ENCODE measurements at places on chromosomes 2 and 18. TPM values are rescaled to one million over a fixed set of nuclear protein-coding genes. Genes with fewer than 3 reads are reported as not detected.
A peak's percentile ranks its signal among the peaks of the same experiment; 100 is the strongest.

- no peak for DNase-seq
These were observed 47.1 kb upstream of the IGFBP5 start for GRCh38 chr2:216742411-216742810.

DNA sequence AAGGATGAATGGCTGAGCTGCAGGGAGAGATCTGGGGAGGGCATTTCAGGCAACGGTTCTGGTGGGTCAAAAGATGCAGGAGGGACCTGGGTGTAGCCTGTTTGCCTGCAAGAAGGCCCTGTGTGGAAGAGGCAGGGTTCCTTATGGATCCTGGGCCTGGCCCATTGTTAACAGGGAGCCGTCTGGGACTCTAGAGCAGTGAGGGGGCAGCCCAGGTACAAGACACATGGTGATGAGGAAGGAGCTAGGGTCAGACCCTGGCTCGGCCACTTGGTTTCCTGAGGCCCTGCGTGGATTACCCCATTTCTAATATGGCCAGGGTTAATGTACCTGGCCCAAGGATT, 124.9 kb downstream of the GLI2 start:
- no peak for DNase-seq

GRCh38 chr2:108404784-108405397, 27.1 kb downstream of the SULT1C4 start:
- no peak for DNase-seq

DNA sequence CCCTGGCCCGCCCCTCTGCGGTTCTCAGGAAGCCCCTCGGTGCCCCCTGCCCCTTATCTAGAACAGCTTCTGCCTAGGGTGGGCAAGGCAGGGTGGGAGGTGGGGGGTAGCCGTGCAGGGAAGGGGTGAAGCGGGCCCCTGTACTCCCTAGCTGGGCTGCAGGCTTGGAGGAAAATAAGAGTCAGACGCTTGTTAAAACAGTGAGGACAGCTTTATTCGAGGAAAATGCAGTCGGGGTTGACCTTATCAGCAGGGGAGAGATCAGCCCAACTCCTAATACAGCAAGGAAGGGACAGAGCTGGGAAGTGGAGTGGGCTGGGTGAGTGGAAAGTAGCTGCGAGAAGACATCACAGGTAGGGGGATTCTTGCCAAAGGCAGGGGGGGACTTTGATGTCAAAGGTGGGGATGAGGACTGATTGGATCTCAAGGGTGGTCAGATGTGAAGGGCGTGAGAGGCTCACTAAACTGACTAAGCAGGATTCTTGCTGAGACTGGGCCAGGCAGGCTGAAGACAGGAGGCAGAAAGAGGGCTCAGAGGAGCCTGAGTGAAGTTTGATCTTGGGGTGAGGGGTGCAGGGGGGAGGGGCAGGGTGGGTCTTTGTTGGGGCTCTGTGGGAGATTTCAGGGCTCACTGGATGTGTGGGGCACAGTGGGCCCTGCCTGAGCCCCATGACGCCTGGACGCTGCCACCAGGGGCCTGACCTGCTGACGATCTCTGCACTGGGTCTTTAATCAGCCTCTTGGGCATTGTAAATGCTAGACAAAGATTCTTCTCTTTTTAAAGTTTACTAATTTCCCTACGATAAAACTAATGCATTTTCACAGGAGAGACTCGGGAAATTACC, 29.9 kb downstream of the HPCAL1 start:
- peak; percentile 76 for DNase-seq

GRCh38 chr18:62335494-62335893, 10.4 kb downstream of the TNFRSF11A start:
- no peak for DNase-seq

DNA sequence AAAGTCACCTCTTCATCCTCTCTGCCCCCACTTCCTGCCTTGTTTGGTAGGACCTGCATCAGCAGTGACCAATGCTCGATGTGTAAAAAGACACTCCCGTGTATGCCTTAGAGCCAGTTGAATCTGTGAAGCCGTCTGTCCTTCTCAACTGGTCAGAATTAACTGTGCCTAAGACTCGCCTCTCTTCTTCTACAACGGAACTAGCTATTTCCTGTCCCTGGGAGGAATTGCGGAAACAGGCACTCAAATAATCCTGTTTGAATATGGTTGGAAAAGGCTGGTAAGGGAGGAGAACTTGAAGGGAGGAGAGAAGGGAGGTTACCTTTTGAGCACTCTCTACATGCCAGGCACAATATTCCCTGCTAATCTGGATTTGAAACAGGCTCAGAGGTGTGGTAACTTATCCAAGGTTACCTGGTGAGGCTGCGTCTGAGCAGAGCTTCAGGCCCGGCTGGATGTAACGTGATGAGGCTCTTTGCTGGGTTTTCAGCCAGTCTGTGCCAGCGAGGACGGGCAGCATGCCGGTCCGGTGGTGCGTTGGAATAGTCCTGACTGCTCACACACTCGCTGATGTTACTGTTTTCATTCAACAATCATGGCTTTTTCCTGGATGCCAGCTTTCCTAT, 127.0 kb downstream of the FAM168B start:
- DNase-seq, result no peak

GRCh38 chr2:239399433-239399920, 1.3 kb downstream of the HDAC4 start:
- DNase-seq, result peak; percentile 45

GRCh38 chr2:1265454-1265853, 147.8 kb upstream of the TPO start:
- DNase-seq, result no peak

DNA sequence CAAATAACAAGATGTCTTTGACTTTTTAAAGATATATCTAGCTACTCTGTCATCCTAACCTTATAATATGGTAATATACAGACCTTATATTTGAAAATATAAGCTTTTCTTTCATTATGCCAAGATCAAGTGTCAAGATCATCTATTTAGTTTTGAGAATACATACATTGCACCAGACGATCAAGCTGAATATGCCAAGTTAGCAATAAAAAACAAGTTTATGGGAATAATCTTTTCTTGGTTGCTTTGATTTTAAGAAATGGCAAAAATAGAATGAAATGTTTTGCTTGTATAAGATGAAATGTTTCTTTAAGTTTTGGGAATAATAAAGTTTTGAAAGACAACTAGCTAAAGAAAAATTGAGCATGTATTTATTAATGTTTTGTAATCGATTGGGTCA, 163.8 kb downstream of the DPP4 start:
- DNase-seq, result no peak

DNA sequence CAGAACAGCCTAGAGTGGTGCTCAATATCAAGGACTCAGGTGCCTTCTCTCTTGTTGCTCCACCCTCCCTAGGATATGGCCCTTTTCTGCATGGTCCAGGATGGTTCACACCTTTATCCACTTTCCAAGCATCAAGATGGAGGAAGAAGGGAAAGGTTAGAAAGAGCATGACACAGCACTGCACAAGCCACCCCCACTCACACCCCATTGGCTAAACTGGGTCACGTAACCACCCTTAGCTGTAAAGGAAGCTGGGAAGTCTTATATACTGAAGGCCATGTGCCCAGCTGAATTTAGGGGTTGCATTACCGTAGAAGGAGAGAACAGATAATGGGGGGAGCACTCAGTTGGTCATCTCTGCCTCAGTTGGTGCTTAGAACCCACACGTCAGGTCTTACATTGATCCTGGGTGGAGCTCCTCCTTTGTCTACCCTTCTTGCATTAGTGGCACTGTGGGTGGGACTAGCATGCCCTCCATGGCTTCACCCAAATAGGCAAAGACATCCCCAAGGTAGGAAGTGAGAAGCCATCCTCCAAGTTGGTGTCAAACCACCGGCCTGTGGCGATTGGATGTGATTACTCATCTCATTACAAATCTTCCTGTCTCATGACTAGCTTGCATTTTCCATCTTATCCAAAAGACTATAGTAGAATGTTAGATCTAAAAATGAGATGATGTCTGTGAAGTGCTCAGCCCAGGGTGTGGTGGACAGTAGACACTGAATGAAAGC, 248.5 kb downstream of the HAUS1 start:
- DNase-seq, result no peak

DNA sequence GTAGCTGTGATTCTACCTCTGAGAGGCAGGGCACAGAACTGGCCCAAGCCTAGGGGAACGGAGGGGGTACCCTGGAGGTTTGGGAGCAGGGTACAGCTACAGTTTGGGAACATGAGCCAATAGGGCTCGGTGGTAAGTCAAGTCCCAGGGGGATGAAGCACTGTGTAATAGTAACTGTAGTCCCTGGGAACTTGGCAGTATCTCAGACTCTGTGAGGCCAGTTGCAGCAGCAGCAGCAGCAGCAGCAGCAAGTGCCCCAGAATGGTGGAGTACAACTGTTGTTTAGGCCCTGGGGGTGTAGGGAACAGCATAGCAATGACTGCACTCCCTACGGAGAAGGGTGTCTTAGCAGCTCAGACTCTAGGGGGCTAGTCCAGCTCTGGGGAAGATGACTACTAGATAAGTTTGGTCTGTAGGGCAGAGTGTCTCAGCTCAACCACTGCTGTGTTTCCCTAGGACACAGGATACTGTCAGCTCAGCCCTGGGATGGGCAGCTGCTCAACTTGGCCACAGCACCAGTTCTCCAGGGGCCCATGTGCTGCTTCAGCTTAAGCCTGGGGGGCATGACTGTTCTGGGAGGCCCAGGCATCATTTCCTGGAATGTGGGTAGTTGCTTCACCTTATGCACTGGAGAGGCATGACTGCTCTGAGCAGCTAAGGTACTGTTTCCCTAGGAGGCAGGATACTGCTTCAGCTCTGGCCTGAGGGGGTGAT, 20.5 kb downstream of the CARF start:
- DNase-seq, result no peak

DNA sequence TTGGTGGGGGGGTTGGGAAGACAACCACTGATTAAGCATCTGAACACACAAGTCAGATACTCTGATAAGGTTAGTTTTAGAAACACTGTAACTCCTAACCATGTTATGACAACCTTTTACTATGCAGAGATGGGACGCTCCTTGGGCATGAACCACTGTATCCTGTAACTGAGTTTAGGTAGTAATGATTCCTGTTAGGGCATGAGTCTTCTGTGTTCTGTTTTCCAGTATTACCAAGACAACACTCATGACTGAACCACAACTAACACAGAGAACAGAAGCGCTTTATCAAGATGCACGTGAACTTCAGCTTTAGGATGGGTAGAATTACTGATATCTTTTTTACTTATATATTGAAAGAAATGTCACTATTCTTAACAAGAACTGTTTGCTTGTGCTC, 14.1 kb upstream of the CREB1 start:
- no peak for DNase-seq

DNA sequence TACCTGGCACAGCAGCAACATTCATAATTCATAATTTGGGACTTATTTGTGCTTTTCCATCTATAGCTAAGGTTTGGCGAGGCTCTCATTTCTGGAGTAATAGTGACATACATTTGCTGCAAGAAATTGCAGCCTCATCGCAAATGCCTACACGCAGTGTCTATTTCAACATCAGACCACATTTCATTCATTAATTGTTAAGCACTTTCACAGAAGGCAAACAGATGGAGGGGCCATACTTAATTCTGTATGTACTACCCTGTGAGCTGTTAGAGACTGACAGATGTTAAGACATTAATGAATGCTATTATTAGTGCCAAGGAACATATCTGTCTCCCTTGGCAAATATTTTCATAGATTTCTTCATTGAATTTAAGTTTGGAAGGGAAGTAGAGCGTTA, 125.7 kb downstream of the UXS1 start:
- no peak for DNase-seq

DNA sequence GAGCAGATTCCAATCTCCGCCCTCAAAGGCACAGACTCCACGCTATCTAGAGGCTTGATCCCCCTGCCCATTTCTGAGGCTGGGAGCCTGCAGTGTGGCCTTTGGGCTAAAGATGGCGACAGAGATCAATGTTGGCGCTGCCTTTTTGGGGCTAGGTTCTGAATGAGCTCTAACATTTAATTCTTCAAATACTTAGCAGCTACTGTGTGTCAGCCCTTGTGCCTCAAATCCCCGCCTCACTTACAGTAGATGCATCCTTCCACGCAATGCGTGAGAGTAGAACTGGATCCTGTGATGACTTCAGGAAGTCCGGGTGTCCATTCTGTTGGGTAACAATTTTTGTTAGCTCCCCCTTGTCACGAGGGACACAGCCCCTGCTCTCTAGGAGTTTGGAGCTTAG, 12.4 kb downstream of the IL1F10 start:
- peak; percentile 11 for DNase-seq

DNA sequence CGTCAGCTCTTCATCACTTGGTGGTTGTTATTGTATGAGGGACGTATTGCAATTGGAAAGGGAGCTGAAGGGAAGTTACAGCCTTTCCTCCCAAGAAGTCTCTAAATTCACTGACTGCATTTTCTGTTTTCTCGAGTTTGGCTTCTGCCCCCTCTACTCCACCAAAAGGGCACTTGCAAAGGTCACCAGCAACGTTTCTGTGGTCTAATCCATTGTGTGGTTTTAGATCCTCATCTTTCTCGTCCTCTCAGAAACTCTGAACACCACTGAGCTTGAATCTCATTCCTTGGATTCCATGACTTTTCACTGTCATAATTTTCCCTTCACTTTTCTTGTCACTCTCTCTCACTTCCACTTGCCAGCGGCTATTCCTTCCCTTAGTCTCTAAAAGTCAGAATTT, 308.0 kb downstream of the AFF3 start:
- no peak for DNase-seq

GRCh38 chr2:56268856-56269255, 85.1 kb downstream of the CCDC85A start:
- DNase-seq, result no peak

DNA sequence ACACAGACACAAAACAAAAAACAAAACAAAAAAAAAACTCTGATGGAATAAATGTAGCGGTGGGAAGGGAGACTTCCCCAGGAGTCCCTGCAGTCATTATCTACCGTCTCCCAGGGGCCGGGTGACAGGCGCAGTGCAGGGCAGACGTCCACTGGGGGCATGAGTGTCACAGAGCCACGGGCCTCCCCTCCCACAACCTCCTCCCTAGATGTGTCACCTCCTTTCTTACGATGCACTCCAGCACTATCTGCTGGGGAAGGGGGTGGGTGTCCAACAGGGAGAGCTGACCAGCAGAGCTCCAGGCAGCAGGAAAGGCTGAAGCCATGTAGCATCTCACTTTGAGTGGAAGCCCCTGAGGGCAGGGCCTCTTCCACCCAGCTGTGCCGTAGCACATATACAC, 84.5 kb downstream of the LONRF2 start:
- no peak for DNase-seq

The MLPH gene
- total RNA-seq, result 18.5 TPM

The FAP gene
- total RNA-seq, result 161 TPM

The ANO7 gene
- total RNA-seq, result 6.5 TPM

The ANKRD30B gene
- total RNA-seq, result 1.4 TPM
